Stimulated activated CD4-positive, alpha-beta T cell treated with anti-CD3 and anti-CD28 coated beads, Interleukin-1b, Interleukin-23, amount 100 ng/mL, for 48 hours (primary cell): ENCODE measurements at places on chromosomes 1 and 21.

- no peak for DNase-seq
Observed at GRCh38 chr1:203161703-203162102, 13.9 kb downstream of the MYBPH start.

- DNase-seq: no peak
Observed at GRCh38 chr1:16926491-16927073, 4.9 kb downstream of the CROCC start.

GRCh38 chr1:200934676-200935245 is 40.1 kb downstream of the INAVA start:
- no peak for DNase-seq

GRCh38 chr21:35633501-35633900 is 426.8 kb downstream of the SETD4 start:
- DNase-seq: no peak

- DNase-seq: peak; percentile 73
Observed at GRCh38 chr21:45550522-45551210, 8.4 kb upstream of the SLC19A1 start.

DNA sequence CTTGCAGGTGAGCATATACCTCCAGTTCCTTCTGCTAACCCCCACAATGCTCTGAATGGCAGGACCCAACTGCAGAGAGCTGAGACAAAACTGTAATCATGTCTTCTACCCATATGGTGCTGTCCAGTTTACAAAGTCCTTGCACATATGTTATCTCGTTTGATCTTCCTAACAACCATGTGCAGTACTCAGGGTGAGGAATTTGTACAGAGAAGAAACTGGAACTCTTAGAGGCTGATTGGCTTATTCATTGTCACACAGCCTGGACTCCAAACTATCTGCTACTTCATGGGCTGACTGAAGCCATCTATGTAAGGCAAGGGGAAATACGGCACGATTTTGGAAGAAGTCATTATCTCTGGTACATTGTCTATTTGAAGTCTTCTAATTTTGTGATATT is 191.1 kb downstream of the TNR start:
- DNase-seq: no peak

DNA sequence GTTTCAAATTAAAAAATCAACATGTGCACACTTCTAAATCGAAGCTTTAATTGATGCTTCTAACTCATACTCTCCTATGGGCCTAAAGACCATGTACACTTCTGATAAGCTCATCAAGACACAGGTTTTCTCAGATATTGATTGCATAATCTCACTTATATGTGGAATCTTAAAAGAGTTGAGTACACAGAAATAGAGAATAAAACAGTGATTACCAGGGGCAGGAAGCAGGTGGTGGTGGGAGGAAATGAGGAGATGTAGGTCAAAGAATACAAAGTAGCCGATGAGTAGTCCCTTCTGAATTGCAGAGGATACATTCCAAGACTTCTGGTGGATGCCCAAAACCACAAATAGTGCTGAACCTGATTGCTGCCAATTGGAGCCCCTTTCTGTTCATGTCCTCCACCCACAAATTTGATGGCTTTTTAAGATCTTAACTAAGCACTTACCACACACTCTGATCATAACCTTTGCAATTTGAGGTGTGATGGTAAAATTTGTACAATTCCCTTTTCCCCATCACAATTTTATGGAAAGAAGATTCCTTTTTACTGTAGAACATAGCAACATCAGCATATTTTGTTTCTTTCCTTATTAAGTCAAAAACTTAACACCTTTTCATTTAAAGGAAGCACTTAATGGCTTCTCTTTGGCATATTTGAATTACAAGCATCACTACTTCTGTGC is 3.3 kb upstream of the CD1B start:
- no peak for DNase-seq

- no peak for DNase-seq
Observed at GRCh38 chr21:20617130-20617529, 381.1 kb upstream of the NCAM2 start.

- no peak for DNase-seq
Observed at GRCh38 chr21:25462517-25462971, 144.7 kb downstream of the MRPL39 start.

DNA sequence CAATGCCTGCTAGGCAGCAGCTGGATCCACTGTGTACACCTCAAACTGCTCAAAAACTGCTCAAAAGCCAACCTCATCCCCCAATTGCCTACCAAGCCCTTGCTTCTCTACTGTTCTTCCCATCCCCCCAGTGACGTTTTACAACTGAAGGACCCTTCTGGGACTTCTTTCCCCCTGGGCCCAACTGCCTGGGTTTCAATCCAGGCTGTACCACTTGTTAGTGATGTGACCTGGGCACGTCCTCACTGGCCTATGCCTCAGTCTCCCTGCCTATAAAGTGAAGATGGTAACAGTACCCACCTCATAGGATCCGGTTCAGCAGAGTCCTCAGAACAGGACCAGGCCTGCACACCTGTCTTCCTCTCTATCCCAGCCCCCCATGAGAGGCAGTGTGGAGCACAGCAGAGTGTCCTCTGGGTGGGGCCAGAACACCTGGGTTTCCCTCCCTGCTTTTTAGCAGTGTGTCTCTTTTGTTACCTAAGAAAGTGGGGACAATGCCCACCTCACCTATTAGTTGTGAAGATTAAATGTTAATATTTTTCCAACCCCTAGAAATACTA is 1.9 kb upstream of the TEKT2 start:
- DNase-seq: no peak

DNA sequence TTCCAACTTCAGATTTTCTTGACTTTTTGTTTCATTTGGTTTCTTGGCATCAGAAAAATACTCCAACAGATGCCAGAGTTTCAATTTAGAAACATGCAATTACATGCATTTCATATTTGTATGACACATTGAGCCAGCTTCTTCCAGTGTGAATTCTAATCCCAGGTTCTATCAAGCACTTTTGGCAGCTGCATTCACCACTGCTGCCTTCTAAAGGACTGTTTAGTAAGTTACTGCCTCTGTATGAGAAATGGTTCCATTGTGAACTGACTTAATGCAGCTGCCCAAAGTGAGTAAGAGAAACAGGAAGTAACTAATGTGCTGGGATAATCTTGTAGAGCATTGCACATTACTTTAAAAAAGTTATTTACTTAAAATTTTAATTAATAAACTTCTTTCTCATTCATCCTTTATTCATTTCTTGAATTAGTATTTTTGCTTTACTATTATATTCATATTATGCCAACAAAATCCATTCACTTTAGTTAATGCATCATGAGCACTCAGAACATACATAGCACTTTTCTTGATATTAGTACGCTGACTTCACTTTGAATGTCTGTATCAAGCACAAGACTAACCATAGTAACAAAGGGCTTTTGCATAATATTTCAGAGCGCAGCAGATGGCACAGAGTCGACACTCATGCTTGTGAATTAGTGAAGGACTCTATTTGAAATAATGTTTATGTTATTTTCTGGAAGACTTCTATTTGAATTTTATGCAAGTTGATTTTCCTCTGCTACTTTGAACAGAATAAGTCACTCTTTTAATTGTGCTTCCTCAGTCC is 9.8 kb downstream of the RGS18 start:
- DNase-seq: no peak

GRCh38 chr1:159925719-159926078 is 392 bp upstream of the TAGLN2 start:
- peak; percentile 64 for DNase-seq

DNA sequence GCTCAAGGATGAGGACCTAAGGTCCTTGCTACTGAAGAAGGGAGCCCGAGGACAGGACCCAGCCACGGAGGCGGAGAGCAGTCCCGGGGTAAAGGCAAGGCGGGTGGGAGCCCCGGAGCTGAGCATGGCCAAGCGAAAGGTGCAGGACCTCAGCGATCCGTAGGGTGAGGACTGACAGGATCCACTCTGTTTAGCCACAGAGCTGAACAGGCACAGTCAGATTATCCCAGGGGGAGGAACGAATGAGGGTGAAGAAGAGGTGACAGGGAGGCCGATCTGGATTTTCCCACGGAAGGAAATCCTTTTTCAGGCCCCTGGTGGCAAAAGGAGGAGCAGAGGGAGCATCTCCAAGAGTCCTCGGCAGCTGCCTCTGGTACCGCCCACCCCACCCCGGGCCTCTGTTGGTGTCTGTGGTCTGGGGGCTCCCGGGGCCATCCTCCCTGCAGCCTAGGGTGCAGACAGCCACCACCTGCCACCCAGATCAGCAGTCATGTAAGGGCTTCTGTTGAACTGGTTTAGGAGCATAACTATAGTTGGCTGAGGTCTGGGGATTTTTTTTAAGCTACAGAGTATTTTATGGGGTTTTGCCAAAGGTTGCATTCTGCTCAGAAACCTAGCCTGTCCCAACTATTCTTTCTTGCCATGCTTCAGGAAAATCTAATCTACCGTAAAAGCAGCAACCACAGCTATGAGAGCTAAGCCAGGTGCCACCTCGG is 32.3 kb upstream of the LBR start:
- no peak for DNase-seq
